ENCODE measurements at places on chromosomes 16 and 17.

GRCh38 chr17:57835333-57835900 lies 14.4 kb downstream of the MRPS23 start:
- DNase-seq = no peak

GRCh38 chr17:42247734-42248133 lies 28.5 kb downstream of the STAT5B start:
- DNase-seq = no peak

GRCh38 chr17:74253036-74253435 lies 21.0 kb upstream of the DNAI2 start:
- DNase-seq = no peak

GRCh38 chr17:79952265-79952877 lies 83.3 kb downstream of the TBC1D16 start:
- DNase-seq = no peak

GRCh38 chr17:40854175-40854814 lies 12.7 kb downstream of the KRT12 start:
- DNase-seq = no peak
